Osteocyte (in vitro differentiated cells): ENCODE measurements at places on chromosomes 1 and 21. TPM values are rescaled to one million over a fixed set of nuclear protein-coding genes. Genes with fewer than 3 reads are reported as not detected.

- DNase-seq: no peak
- no peak overlapping the region for H3K27ac ChIP-seq
- H3K4me1 ChIP-seq: no peaks in the 10 kb centered on the region
- H3K4me3 ChIP-seq: no peak overlapping the region
- H3K36me3 ChIP-seq: no peaks in the 10 kb centered on the region
- peaks cover 53% of the 10 kb centered on the region for H3K27me3 ChIP-seq
These were observed 11.9 kb downstream of the IFNLR1 start for GRCh38 chr1:24175033-24175755.

DNA sequence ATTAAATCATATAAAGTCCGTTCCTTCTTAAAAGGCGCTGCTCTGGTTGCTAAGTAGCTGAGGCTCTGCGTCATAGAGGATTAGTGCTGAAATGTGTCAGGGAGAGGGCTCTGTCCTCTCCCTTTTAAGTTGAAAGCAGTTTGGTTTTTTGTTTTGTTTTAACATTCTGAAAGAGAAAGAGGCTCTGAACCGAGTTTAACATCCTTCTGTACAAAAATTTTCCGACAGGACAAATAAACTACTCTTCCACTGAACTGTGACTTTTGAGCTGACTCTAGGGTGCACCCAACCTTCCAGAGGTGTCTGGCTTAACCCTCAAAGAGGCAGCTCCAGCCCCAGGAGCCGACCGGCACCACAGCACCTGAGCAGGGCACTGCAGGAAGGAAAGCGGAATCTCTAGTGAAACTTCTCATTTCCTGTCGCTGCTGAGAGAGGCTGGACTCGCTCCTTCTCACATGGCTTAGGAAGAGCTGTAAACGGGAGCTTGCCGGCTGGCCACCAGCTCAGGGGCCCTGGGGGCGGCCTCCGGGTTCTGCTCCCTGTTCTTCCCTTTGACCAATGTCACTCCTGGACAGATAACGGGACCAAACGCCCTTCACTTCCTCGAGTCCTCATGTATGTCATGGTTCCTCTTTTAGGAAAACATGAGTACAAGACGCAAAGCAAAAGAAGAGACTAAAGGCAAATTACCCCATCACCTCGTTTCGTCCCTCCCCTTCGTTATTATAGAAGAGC is 1.2 kb downstream of the VAV3 start:
- DNase-seq: no peak
- peaks cover 18% of the 10 kb centered on the region for H3K4me1 ChIP-seq
- peak overlapping the region; percentile 70 for H3K4me3 ChIP-seq

TRPM2 gene
- not detected in 2 replicates for total RNA-seq

NBPF10 gene
- total RNA-seq: 5.1 and 5.3 TPM in 2 replicates

GRCh38 chr1:63198871-63199394 is 123.4 kb upstream of the FOXD3 start:
- no peak overlapping the region for H3K4me3 ChIP-seq
- H3K27me3 ChIP-seq: peaks cover 50% of the 10 kb centered on the region
- no peaks in the 10 kb centered on the region for H3K36me3 ChIP-seq
- no peak for DNase-seq

DNA sequence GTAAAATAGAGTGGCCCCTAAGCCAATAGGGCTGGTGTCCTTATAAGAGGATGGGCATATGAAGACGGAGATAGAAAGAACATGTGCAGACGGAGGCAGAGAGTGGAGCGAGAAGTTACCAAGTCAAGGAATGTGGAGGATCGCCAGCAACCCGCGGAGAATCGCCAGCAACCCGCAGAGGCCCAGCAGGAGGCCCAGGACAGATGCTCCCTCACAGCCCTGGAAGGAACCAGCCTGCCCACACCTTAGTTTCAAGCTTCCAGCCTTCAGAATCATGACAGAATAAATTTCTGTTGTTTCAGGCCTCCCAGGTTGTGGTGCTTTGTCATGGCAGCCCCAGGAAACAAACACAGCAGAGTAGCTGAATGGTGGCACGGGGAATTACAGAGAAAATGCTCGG is 9.6 kb downstream of the CLDN14 start:
- H3K4me1 ChIP-seq: peaks cover 8% of the 10 kb centered on the region
- H3K4me3 ChIP-seq: no peak overlapping the region
- no peaks in the 10 kb centered on the region for H3K36me3 ChIP-seq
- H3K27ac ChIP-seq: no peak overlapping the region
